GM13976 (cell line): ENCODE measurements at places on chromosomes 13 and 19.

DNA sequence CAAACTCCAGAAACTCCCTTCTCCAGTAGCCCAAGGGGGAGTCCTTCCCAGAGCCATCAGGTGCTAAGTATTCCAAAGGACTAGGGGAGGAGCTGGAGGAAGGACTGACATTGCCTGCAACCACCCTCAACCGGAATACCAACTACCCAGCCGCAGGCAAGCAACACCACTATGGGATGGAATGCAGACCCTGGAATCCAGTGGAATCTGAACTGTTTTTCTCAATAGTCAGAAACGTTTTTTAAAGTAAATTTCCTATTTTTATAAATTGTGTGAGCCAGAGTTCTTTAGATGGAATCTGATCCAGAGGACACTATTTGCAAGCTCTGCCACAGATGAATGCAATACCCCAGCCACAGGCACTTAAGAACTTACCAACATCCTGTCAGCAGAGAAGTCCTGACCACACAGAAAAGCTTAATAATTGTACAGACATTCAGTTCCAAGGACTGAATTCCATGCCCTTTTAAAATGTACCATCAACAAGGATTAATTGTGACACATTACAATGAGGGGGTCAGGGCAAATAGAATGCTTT lies 92.1 kb downstream of the USP12 start:
- DNase-seq = no peak

DNA sequence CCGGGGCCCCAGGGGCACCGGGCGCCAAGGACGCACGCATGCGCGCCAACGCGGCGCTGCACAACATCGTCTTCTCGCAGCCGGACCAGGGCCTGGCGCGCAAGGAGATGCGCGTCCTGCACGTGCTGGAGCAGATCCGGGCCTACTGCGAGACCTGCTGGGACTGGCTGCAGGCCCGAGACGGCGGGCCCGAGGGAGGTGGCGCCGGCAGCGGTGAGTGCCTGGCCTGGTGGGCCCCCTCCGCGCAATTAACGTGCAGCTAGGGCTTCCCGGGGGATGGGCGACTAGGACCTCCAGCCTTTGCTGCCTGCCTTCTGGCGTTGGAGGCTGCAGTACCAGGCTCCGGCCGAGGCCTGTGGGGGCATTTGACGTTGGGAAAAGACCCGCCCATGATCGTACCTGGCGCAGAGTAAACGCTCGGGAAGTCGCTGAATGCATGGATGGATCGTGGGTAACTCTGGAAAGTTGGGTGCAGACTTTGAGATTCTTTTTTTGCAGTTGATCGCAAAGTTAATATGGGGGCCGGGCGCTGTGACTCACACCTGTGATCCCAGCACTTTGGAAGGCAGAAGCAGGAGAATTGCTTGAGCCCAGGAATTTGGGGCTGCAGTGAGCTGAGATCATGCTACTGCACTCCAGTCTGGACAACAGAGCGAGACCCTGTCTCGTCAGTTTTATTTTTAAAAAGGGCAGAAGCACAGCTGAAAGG lies 7.3 kb downstream of the APC2 start:
- no peak for DNase-seq

GRCh38 chr19:50181121-50181520 lies 18.0 kb upstream of the IZUMO2 start:
- no peak for DNase-seq

GRCh38 chr13:100124265-100124664 lies 35.4 kb downstream of the PCCA start:
- DNase-seq = no peak
